Activated CD4-positive, CD25-positive, alpha-beta regulatory T cell treated with anti-CD3 and anti-CD28 coated beads, Interleukin-2, amount 50 U/mL, for 72 hours (primary cell): ENCODE measurements at places on chromosomes 3 and 15.

DNA sequence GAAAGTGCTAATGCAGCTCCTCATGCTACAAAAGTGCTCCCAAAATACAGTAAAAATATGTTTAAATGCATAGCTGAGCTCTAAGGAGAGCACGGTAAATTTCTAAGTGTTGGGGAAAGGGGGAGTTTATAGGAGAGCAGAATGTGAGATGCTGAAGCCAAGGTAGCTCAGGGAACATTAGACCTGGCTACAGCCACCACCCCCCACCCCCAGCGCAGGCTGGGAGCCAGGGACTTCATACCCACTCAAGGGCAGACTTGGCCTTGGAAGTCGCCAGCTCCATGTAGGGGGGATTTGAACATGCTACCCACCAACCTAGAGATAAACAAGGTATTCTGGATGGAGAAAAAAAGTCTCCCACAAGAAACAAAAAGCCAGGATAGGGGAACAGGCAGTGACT, 142.2 kb downstream of the MEGF11 start:
- no peak for DNase-seq

DNA sequence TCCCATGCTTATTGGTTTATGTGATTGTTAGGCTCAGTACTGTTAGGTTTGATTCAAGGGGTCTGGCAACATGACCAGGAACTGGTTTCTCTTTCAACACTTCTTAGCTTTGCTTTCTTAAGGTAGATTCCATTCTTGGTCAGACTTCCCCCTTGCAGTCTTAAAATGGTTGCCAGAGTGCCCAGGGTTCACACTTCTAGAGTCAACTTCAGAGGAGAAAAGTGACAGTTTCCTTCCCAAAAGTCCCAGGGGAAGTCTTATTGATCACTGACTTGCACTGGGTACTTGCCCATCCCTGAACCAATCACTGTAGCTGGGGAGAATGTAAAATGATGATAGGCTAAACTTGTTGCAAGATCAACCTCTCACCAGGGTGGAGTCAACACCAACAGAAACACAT, 14.1 kb downstream of the MGLL start:
- no peak for DNase-seq

GRCh38 chr15:95968856-95969255, 361.6 kb upstream of the NR2F2 start:
- DNase-seq = no peak

DNA sequence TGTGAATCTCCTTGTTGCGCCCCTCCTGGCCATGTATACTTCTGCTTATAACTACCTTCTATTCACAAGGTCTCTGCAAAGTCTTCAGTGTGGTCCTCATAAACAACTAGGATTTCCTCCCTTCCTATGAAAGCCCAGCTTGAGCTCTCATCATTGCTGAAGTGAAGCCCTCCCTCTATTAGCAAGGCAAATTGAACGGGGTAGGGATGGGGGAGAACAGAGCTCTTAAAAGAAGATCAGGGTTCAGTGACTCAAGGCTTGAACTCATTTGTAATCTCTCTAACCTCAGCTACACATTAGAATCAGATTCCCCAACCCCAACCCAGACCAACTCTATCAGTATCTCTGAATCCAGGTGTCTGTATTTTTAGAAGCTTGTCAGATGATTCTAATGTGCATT, 88.3 kb upstream of the ST8SIA2 start:
- DNase-seq = no peak

DNA sequence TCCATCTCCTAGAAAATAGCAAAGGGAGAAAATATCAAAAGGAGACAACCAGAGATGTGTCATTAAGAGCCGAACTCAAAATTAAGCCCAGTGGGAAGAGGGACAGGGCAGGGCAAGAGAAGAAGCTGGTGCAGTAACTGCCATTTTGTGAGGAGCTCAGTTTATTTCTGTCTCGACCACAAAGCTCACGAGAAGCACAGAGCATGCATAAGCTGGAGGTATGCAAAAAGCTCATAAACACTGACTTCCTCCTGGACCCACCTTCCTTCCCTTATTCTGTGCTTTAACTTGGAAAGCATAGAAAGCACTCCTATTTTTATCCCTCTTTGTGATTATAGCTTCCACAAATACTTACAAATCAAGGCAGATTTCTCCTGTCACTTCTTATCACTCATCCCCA, 81.3 kb downstream of the DGKG start:
- DNase-seq = no peak

DNA sequence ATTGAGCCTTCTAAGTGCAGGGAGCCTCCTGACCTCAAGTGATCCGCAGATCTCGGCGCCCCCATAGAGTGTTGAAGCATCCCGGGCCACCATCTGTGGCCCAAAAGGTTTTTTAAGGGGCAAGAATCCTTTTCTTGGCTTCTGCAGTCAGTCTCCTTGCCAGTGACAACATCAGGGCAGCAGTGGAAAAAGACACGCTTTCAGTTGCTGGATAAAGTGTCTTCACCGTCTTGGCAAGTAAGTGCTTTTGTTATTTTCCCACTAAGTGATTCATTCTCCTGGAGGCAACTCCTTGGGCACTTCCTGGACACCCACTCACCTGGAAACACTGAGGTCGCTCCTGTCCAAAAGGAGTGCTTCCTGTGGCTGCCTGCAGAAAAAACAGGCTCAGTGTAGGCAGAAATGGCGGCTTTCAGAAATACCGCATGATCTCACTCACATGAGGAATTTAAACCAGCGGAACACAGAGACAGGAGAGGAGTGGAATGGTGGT, 71.7 kb upstream of the ABHD2 start:
- DNase-seq = no peak
